ENCODE measurements at places on chromosomes 7 and 10.

DNA sequence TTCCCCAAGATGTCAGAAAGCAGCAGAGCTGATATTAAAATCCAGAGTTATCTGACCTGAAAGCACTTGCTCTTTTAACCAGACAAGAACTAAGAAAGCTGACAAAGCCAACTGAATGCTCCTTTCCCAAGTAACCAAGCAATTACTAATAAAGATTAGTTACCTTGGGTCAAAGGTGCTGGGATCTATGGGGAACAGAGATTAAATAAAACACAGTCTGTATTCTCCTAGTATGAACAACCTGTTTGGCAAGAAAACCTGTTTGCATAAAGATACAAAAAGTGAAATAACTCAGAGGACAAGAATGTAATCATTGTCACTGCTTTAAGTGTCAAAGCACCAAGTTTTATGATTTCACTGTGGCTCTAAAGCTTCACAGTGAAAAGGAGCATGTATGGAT lies 35.7 kb downstream of the ITPRID1 start:
- H3K4me3 ChIP-seq = no peak overlapping the region
- no peaks in the 10 kb centered on the region for H3K36me3 ChIP-seq
- no peaks in the 10 kb centered on the region for H3K4me1 ChIP-seq
- no peaks in the 10 kb centered on the region for H3K27me3 ChIP-seq
- H3K27ac ChIP-seq = no peak overlapping the region

- no peaks in the 10 kb centered on the region for H3K4me1 ChIP-seq
- no peak overlapping the region for H3K4me3 ChIP-seq
- no peak for DNase-seq
- no peaks in the 10 kb centered on the region for H3K36me3 ChIP-seq
Measured at GRCh38 chr10:19310066-19310465, 261.5 kb downstream of the MALRD1 start.

GRCh38 chr10:129894698-129895097 lies 69.4 kb downstream of the EBF3 start:
- no peak for DNase-seq
- H3K27me3 ChIP-seq = peaks cover 56% of the 10 kb centered on the region
- H3K4me1 ChIP-seq = no peaks in the 10 kb centered on the region
- no peak overlapping the region for H3K4me3 ChIP-seq
- no peaks in the 10 kb centered on the region for H3K36me3 ChIP-seq

- H3K4me1 ChIP-seq = peaks cover 15% of the 10 kb centered on the region
- H3K27ac ChIP-seq = no peak overlapping the region
- H3K27me3 ChIP-seq = no peaks in the 10 kb centered on the region
- no peak for DNase-seq
Measured at GRCh38 chr7:22696541-22697228, 30.3 kb upstream of the IL6 start.

DNA sequence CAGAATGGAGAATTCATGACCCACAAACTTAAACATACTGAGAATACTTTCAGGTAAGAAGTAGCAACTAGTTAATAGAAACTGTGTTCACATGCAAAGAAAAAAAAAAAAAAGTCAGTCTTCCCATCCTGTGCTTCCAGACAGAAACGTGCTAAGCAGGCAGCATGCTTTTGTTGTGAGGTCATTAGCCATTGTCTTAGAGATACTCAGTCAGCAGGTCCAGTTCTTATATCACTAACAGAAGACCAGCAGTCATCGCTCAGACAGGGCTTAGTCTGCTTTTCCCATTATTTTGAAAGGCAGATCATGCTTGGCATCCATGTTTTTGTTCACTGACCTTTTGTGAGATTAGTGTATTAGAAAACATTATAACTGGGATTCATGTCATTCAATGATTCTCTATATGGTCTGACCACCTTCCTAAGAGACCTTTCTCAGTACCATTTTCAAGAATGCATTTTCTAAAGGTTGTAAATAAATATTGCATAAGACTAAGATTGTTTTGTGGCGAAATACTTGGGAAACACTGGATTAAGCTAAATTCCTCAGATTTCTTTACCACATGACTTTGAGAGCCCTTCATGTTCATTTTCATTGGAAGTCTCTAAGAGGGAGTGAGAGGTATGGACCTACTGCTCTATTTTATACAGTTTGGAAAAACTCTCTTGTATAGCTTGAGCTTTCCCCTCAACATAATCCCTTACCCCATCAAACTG lies 45.0 kb upstream of the AGBL3 start:
- peak overlapping the region; percentile 23 for H3K27ac ChIP-seq
- no peak overlapping the region for H3K4me3 ChIP-seq

GRCh38 chr7:37342688-37343471 lies 105.8 kb downstream of the ELMO1 start:
- no peaks in the 10 kb centered on the region for H3K4me1 ChIP-seq
- H3K27me3 ChIP-seq = no peaks in the 10 kb centered on the region
- DNase-seq = no peak
- peak overlapping the region; percentile 34 for H3K4me3 ChIP-seq
- H3K27ac ChIP-seq = peak overlapping the region; percentile 35

DNA sequence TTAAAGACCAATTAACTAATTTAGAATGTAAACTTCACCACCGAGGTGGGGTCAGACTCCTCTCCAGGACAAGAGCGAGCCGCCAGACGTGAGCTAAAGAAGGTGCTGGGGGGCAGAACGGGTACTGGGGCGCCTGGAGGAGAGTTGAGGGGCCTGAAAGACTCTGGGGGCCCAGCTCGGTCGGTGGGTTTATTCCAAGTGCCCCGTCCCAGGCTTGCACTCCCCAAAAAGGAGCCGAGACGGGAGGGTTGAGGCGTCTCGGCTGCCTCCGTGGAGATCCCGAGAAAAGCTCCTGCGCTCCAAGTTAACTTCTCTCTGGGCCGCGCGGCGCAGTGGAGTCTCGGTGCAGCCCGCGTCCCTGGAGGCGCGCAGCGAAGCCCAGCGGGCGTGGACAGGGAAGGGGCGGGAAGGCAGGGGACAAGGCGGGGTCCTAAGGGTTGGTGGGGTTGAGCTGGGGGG lies 553.3 kb downstream of the TFEC start:
- no peak for DNase-seq
- no peaks in the 10 kb centered on the region for H3K36me3 ChIP-seq
- H3K4me1 ChIP-seq = no peaks in the 10 kb centered on the region
- peak overlapping the region; percentile 41 for H3K4me3 ChIP-seq

DNA sequence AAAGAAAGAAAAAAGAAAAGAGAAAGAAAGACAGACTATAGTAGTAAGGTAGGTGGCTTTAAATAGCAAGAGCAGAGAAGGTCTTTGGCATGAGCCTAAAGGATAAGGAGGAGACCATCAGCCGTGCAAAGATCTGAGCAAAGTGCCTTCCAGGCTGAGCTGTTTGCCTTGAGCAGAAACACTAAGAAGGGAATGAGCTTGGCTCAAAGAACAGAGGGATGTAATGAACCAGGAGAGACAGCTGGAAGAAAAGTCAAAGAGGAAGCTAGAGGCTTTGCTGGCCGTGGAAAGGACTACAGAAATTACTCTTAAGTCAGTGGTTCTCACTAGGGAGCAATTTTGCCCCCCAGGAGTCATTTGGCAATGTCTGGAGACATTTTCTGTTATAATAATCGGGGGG lies 228.6 kb downstream of the FGFR2 start:
- H3K27me3 ChIP-seq = no peaks in the 10 kb centered on the region
- H3K36me3 ChIP-seq = no peaks in the 10 kb centered on the region
- no peak overlapping the region for H3K4me3 ChIP-seq
- no peak overlapping the region for H3K27ac ChIP-seq

DNA sequence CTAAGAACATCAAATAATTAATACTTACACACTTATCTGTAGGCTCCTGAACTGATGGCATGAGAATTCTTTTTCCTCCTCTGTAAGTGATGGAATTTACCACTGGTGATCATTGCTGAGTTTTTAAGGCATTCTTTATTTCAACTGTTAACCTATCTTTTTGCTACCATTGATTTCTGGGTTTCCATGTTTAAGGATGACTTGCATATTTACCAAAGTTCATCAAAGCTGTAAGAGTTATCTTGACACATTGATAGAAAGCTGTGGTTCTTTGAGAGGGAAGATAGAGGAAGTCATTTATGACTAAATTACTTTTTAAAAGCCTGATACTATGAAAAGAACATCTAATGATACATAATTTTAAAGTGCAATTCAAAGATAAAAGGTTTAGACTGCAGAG lies 19.5 kb upstream of the GFRA1 start:
- no peaks in the 10 kb centered on the region for H3K27me3 ChIP-seq
- DNase-seq = no peak
- H3K4me1 ChIP-seq = no peaks in the 10 kb centered on the region

DNA sequence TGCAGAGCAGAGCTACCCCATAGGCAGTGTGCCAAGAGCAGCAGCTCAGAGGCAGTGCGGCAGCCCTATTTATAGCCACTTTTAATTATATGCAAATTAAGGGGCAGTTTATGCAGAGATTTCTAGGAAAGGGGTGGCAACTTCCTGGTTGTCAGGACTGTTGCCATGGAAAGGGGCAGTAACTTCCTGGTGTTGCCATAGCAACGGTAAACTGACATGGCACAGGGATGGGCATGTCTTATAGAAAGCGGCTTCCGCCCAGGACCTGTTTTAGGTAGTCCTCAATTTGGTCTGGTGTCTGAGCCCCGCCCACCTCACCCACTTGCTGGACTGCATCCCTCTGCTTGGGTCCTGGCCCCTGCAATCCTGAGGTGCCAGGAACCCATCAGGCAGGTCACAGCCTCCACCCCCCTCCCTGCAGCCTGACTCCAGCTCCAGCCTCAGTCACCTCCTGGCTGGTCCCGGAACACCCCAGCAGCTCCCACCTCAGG lies 115.8 kb downstream of the TMEM130 start:
- no peak overlapping the region for H3K4me3 ChIP-seq
- H3K36me3 ChIP-seq = no peaks in the 10 kb centered on the region
- DNase-seq = no peak
- no peaks in the 10 kb centered on the region for H3K27me3 ChIP-seq
- no peak overlapping the region for H3K27ac ChIP-seq

DNA sequence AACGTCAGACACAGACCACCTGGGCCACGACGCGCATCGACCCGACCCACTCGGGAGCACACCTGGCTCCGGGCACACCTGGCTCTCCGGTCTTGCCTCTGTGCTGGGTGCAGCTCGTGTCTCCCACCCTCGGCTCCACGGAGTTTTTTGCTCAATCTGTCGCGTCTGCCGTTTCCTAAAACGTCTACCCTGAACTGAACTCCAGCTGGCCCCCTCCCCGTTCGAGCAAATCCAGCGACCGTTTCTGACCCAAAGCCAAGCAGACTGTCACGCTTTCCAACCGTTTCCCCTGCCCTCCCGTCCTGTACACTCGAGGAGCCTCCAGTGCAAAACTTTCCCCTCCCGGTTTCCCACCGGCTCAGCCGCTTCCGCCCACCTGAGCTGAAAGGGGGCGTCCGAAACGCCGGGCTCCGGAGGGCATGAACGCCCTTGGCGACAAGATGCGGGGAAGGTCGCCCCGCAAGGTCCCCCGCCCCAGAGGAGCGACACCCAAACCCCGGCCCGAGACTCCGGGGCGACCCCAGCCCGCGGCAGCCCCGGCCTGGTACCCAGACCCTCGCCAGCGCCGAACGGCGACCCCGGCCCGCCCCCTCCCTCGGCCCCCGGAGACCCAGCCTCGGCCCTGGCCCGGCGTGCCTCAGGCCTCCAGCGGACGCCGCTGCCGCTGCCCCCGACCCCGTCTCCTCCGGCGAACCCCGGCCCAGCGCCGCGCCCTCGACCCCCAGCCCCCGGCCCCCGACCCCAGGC lies 557 bp downstream of the CYTH3 start:
- peak overlapping the region; percentile 88 for H3K27ac ChIP-seq
- H3K4me3 ChIP-seq = peak overlapping the region; percentile 99
- no peaks in the 10 kb centered on the region for H3K27me3 ChIP-seq

- no peak overlapping the region for H3K4me3 ChIP-seq
- H3K27me3 ChIP-seq = no peaks in the 10 kb centered on the region
- no peaks in the 10 kb centered on the region for H3K36me3 ChIP-seq
- no peak overlapping the region for H3K27ac ChIP-seq
- DNase-seq = no peak
Measured at GRCh38 chr10:71419002-71419540, 22.4 kb downstream of the CDH23 start.

DNA sequence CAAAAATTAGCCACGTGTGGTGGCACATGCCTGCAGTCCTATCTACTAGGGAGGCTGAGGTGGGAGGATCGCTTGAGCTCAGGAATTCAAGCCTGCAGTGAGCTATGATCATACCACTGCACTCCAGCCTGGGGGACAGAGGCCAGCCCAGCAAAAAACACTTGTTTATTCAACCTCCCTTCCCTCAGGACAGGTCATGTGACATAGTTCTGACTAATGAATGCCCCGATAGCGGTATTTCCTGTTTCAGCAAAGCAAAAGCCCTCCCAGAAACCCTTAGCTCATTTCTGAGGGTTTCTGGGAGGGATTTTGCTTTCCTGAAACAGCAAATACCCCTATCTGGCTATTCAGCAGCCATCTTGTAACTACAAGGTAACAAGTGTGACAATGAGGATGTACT lies 157.1 kb downstream of the GATA3 start:
- no peak overlapping the region for H3K4me3 ChIP-seq
- no peaks in the 10 kb centered on the region for H3K27me3 ChIP-seq
- no peaks in the 10 kb centered on the region for H3K36me3 ChIP-seq
- no peak overlapping the region for H3K27ac ChIP-seq
- no peak for DNase-seq

GRCh38 chr10:44033008-44033407 lies 351.9 kb downstream of the CXCL12 start:
- DNase-seq = no peak
- H3K4me3 ChIP-seq = no peak overlapping the region
- H3K36me3 ChIP-seq = no peaks in the 10 kb centered on the region
- H3K4me1 ChIP-seq = no peaks in the 10 kb centered on the region

DNA sequence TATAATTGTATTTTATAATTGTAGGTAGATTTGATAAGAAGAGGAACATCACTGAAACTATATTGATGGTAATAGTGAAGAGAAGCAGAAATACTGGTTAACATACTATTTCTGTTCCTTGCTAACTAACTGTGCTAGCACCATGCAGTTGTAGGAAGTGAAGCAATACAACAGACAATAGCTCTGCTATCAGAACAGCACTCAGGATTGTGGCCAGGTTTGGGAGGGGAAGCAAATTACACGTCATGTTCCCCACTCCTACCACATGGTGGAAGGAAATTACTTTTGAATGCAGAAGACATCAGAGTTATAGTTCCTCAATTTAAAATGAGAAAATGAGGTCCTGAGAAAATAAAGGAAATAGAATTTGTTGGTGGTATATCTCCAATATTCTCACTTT lies 151.1 kb downstream of the DGKB start:
- DNase-seq = no peak
- no peak overlapping the region for H3K4me3 ChIP-seq
- no peak overlapping the region for H3K27ac ChIP-seq
- H3K27me3 ChIP-seq = no peaks in the 10 kb centered on the region
- no peaks in the 10 kb centered on the region for H3K36me3 ChIP-seq
